Colonic mucosa (tissue), 4 donors: ENCODE measurements at places on chromosomes 6 and 20. TPM values are rescaled to one million over a fixed set of nuclear protein-coding genes. Genes with fewer than 3 reads are reported as not detected.

The BPIFB1 gene
- 0.20 TPM for total RNA-seq

The WFDC5 gene
- total RNA-seq = not detected

The LY6G6C gene
- 2.3 TPM for total RNA-seq

The CCHCR1 gene
- 31.8 TPM for total RNA-seq

The IL17A gene
- not detected for total RNA-seq

The MAS1 gene
- total RNA-seq = not detected

The HLA-G gene
- total RNA-seq = 91.3 TPM

The DNMT3B gene
- 0.80 TPM for total RNA-seq

The EYA2 gene
- 16.8 TPM for total RNA-seq

The KLC4 gene
- total RNA-seq = 98.8 TPM

The CGAS gene
- 4.1 TPM for total RNA-seq
